Activated T-cell treated with anti-CD3 and anti-CD28 coated beads, Interleukin-2, amount 50 U/mL, for 24 hours (primary cell): ENCODE measurements at places on chromosomes 6 and 20.
A peak's percentile ranks its signal among the peaks of the same experiment; 100 is the strongest.

DNA sequence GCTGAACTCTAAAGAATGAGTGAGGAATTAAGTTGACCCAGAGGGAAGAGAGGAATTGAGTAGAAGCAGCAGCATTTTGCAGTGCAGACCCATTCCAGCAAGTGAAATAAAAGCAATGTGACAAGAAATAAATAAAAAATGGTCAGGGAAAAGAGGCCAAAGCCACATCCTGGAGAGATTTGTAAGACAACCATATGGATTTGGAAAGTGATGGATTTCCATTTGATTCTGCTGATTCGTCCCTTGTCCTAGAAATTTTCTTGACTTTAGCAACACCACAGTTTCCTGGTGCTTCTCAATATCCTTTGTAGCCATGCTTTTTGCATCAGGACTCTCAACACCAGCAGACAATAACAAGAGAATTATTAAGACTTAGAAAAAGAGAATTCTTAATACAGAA, 29.8 kb downstream of the ANKEF1 start:
- no peaks in the 10 kb centered on the region for H3K4me1 ChIP-seq
- DNase-seq, result no peak
- H3K27ac ChIP-seq, result no peak overlapping the region
- H3K36me3 ChIP-seq, result no peaks in the 10 kb centered on the region
- H3K4me3 ChIP-seq, result no peak overlapping the region

GRCh38 chr6:87419266-87419665, 11.5 kb downstream of the CFAP206 start:
- DNase-seq, result no peak
- H3K27ac ChIP-seq, result no peak overlapping the region

- H3K4me1 ChIP-seq, result peaks cover 76% of the 10 kb centered on the region
- peak overlapping the region; percentile 38 for H3K4me3 ChIP-seq
- peak overlapping the region; percentile 89 for H3K27ac ChIP-seq
- DNase-seq, result peak; percentile 22
- H3K36me3 ChIP-seq, result peaks cover 7% of the 10 kb centered on the region
Measured at GRCh38 chr20:56422824-56423189, 10.7 kb downstream of the CASS4 start.

DNA sequence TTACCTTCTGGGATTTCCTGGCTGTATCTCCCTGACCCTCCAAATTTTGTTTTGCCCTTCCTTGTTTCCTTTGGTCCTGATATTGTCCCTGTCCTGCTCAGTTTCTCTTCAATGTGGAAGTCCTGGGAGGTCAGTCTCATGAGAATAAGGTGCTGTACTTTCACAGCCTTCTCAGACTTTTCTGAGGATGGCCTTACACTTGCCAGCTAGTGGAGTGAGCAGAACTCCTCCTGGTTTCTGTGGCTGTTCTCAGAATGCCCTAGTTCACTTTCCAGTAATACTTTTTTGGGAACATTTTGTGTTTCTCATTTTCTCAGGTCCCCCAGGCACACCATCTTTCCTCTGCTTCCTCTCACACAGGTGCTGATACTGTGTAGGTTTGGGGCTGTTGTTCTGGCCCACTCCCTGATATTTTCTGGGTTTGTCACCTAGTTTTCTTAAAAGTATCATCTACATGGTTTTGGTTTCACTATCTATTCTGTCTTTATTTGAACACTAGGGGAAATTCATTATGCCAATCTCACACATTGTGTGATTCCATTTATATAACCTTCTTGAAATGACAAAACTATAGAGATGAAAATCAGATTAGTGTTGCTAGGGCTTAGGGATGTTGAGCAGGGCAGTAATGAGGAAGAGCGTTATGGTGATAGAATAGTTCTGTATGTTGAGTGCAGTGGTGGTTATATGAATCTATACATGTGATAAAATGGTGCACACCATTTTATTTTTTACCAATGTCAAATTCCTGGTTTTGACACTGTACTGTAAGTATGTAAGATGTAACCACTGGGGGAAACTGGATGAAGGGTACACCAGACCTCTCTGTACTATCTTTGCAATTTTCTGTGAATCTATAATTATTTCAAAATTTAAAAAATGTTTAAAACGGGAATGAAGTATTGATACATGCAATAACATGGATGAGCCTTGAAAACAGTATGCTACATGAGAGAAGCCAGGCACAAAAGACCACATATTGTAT, 27.2 kb upstream of the BRPF3 start:
- DNase-seq, result no peak
- H3K27me3 ChIP-seq, result no peaks in the 10 kb centered on the region
- peaks cover 21% of the 10 kb centered on the region for H3K4me1 ChIP-seq
- H3K4me3 ChIP-seq, result no peak overlapping the region
- H3K27ac ChIP-seq, result peak overlapping the region; percentile 68

DNA sequence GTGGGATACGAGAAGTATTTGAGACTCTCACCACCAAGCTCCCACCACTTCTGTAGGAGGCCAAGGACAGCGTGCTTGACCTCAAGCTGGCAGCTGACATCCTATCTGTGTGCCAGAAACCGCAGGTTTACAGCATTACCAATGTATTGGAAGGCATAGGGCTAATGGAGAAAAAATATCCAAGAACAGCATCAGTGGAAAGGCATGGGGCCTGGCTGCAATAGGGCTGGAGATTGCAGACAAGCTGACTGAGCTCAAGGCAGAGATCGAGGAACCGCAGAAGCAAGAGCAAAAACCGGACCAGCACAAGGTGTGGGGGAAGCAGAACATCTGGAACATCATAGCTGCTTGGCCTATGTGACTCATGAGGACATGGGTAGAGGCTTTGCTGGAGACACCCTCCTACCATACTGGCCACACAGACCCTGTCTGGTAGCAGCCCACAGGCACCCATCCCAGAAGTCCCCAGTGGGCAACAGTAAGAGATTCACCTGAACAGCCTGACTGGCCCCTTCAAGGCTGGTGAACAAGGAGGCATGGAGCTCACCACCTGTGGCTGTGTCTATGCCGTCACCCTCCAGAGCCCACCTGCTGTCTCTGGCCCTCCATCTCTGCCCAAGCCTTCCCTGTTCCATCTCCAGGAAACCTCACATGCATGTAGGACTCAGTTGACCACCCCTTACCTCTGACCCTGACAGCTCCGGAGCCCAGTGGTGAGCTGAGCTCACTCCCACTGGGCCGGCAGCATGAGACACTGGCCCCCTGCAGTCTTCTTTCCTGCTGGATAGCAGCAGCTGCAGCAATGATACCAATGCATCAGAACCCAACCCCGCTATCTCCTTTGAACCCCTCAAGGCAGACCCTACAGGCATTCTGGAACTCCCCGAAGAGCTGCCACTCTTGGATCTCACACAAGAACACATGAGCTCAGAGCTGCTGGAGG, 171.1 kb downstream of the KIF6 start:
- H3K27ac ChIP-seq, result no peak overlapping the region
- no peak for DNase-seq
- H3K4me1 ChIP-seq, result no peaks in the 10 kb centered on the region
- H3K4me3 ChIP-seq, result no peak overlapping the region
- peaks cover 35% of the 10 kb centered on the region for H3K27me3 ChIP-seq
